ENCODE measurements at places on chromosomes 6 and 20.

DNA sequence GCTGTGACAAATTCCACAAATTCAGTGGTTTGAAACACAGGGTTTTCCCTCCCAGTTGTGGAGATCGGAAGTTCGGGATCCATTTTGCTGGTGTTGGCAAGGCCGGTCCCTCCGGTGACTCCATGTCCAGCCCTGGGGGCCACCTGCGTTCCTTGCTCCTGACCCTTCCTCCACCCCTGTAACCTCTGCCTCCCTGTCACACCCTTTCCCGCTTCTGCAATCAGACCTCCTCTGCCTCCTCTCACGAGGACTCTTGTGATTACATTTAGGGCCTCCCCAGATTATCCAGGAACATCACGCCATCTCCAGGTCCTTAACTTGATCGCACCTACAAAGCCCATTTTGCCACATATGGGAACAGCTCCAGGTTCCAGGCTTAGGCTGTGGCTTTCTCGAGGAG lies 12.5 kb downstream of the RPS6KA2 start:
- no peak for DNase-seq

GRCh38 chr6:31058128-31058894 lies 48.0 kb downstream of the MUC22 start:
- DNase-seq = no peak

DNA sequence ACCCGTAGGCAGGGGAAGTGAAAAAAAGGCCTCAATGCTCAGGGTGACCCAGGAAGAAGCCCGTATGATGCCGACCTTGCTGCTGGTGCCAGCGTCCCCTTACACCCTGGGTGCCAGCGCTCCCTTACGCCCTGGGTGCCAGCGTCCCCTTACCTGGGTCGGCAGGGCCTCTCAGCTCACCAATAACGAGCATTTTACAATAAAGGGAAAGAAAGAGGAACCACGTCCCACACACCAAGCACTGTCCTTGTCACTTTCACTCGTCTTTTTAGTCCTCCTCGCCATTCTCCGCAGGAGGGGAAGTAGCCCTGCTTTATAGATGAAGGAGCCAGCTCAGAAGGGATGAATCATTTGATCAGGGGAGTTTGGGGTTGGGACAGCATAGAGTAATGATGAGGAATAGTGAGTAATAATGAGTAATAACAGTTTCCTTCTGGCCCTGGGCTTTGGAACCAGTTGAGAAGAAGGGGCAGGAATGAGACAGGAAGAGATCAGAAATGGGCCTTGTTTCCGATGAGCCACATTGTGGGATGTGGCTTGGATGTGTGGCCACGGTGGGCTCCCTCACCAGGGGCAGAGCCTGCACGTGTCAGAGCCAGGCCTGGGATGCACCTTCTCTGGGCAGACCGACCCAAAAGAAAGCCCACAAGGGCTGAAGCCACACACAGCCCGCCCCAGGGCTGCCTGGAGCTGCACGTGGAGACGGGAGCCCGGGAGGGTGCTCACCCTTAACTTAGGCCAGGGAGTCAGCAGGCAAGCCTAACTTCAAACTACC lies 75.7 kb downstream of the SYNJ2 start:
- no peak for DNase-seq

- DNase-seq = no peak
Measured at GRCh38 chr6:11209906-11210305, 22.6 kb downstream of the NEDD9 start.

DNA sequence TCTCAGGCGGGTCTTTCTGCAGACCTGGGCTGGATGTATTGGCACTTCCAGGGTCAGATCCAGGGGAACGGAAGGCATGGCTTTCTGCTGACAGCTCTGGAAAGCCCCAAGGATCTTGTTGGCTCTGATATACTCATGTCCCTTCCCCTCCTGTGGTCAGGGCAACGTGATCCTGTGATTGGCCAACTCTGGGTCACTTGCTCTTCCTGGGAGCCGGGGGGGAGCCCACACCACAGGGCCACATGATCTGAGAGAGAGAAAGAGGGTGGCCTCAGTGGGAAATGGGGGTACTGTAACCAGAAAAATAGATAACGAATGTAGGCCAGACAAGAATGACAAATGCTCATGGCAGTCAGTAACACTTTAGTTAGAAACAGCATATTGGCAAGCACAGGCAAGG lies 223.0 kb downstream of the NFATC2 start:
- no peak for DNase-seq

- DNase-seq = no peak
Measured at GRCh38 chr20:50346374-50347283, 156.0 kb downstream of the CEBPB start.

DNA sequence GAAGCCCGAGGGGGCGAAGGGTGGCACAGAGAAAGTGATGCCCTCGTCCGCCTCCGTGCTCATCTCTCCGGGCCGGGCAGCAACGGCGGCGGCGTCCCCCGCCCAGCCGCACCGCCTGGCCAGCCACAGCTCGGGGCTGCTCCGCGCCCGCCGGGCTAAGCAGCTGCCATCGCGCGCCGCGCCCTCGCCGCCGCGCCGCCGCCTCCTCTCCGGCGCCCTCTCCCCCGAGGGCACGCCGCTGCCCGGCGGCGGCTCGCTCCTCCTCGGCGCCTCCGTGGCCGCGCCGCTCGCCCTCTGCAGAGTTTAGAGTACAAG lies 225 bp downstream of the MAP3K5 start:
- DNase-seq = no peak

GRCh38 chr6:8990075-8990474 lies 554.7 kb upstream of the SLC35B3 start:
- DNase-seq = no peak

DNA sequence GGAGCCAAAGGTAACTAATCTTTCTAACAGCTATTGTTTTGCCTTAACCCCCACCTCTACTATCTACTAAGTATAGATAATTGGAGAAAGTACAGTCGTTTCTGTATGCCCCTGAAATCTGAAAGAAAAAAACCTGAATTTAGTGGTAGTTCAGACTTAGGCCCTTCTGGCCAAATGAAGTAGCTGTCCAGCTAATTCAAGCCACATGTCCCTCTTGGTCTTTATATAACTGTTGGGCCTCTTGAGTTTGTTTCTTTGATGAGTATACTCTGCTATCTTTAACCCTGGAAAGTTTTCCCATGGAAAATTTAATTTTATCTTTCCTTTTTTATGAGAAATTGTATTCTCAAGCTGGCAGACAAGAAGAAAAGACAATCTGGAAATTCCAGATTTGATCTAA lies 73.0 kb upstream of the FAM8A1 start:
- no peak for DNase-seq

DNA sequence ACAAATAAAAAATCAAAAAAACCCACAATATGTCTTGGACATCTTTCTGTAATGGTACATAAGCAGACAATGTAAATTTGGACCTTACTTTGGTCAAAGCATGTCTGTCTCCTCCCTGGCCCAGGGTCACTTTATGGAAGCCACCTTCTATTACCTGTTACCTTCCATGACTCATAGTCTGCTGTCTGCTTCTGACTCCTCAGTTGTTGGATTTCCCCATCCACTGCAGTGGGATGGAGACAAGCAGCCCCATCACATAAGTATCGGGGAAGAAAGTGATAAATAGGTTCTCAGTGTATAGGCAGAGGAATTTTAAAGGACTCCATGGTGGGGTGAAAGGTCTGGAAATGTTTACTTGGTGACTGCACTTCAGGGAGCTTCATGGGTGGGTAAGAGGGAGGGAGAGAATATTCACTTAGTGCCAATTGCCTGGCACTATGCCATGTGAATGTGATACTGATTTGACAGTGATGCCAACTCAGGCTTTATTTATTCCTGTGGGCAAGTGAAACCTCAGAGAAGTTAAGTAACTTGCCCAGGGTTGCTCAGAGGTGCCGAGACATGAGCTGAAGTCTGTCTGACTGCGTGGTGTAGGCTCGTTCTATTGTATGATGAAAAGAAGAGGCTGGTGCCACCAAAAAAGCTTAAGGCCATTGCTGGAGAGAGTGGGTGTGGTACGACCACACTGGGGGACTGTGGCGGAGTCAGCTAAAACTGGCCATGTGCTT lies 175.6 kb upstream of the RNF24 start:
- DNase-seq = no peak

- no peak for DNase-seq
Measured at GRCh38 chr20:62576815-62577489, 65.4 kb upstream of the SLCO4A1 start.

GRCh38 chr20:25011261-25011660 lies 18.7 kb upstream of the APMAP start:
- no peak for DNase-seq

DNA sequence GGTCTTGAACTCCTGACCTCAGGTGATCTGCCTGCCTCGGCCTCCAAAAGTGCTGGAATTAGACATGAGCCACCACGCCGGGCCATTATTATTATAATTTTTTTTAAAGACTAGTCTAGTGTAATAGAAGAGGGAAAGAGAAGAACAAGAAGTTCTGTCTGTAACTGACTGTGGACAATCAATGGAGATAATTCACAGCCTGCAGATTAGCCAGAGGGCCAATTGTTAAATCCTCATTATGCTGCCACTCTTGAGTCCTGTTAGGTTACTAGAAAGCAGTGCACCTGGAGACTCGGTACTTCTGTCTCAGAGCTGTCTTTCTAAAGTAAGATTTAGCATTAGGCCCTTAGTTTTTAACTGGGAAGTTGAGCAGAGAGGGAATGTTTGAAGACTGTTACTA lies 37.5 kb downstream of the CARMIL1 start:
- DNase-seq = no peak
